RCC 7860 (cell line): ENCODE measurements at places on chromosomes 13 and 19.
A peak's percentile ranks its signal among the peaks of the same experiment; 100 is the strongest.

DNA sequence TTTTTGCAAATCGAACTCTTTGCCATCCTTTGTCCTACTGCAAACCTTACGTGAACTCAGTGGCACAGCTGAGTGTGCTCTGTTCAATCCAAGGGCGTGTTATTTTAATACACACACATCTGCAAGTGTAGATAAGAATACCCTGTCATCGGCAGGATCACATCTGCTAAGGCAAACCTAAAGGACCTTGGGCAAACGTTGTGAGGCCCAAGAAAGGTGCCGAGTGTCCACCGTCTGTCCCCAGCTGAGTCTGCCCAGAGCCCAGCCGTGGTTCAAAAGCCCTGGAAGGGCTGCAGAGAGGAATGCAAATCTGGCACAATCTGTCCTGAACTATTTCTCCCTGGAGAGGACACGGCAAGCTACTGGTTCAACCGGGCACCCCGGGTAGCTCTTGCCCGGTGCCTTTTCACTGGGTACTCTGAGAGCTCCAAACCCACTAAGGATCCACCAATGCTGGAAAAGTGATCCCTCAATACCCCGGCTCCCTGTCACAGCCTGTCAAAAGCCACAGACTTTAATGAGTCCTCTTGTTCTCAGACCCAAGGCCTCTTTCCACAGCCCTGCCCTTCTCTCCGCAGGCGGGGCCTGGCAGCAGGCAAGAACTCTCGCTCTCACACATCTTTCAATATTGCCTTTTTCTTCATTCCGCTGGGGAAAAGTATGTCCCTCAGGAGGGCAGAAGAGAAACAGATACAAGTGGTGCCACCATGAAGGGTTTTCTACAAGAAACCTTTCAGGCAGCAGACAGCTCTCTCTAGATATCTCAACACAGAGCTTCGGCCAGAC lies 17.0 kb downstream of the SLC7A1 start:
- no peak for DNase-seq

GRCh38 chr13:44439452-44440024 lies 65.9 kb downstream of the SERP2 start:
- no peak for DNase-seq

DNA sequence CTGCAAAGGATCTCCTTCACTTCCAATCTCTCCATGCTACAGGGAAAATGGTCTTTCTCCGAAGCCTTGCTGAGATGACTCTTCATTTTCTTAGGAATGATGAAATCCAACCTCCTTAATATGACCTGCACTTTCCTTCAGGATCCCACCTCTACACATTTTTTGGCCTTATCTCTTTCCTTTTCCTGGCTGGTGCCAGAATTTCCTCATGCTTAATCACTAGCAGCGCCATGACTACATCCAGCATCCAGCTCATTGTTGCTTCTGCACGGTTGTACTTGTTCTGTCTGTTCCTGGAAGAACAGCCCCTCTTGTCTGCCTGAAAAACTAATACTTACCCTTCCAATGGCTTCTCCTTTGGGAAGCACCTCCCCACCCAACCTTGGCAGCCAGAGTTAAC lies 68.4 kb downstream of the TEX26 start:
- no peak for DNase-seq

- DNase-seq, result no peak
Observed at GRCh38 chr13:49297338-49297737, 49.6 kb downstream of the CDADC1 start.

DNA sequence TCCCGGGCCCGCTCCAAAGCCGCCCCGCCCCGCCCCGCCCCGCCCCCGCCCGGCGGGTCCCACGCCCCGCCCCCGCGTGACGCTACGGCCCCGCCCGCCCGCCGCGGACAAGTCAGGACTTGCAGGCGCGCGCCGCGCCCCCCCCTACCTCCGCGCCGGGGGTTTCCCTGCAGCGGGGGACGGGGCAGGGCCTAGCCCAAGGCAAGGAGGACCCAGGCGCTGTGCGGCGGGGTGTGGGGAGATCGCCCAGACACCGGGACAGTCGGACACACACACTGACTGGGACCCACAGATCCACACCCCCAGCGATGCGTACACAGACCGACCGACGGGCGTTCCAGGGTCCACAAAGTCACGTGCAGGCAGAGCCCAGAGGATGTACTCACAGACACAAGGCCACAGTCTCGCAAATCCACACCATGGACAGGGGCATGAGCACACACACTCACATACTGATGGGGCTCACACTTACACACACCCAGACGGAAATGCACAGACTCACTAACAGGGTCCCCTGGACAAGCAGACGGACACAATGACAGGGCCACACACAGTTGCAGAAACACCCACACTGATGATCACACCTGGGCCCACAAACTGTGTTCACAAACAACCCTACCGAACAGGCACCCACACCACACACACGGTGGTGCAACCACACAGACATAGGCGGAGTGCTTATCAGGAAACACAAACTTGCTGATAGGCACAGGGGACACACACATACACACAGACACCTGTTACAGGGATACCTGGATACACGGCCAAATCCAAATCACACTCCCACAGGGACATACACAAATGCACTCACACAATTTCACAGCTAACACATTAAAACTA lies 436 bp upstream of the BBC3 start:
- peak; percentile 62 for DNase-seq

- DNase-seq, result no peak
Observed at GRCh38 chr19:58355908-58356765, 2.8 kb upstream of the A1BG start.

- DNase-seq, result no peak
Observed at GRCh38 chr19:57212109-57212508, 18.7 kb upstream of the AURKC start.

GRCh38 chr13:42875475-42876269 lies 94.3 kb downstream of the FAM216B start:
- no peak for DNase-seq

GRCh38 chr19:45123440-45123850 lies 30.5 kb downstream of the PPP1R37 start:
- DNase-seq, result no peak

GRCh38 chr13:60759499-60759898 lies 362.5 kb downstream of the TDRD3 start:
- peak; percentile 83 for DNase-seq

DNA sequence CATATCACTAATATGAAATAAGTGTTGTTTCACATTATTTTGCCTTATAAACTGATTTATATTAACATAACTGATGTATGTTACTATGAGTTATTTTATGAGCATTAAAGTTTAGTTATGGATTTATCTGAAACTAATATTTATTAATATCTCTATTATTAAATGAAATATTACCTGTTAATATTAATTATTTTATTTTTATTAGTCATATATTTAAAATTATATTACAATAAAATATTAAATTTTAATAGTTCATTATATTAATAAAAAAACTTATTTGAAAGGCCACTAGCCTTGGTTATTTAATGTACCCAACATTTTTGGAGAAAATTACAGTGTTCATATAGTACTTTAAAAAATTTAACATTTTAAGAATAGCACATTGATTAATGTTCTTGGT lies 1643.4 kb upstream of the MIR17HG start:
- no peak for DNase-seq

DNA sequence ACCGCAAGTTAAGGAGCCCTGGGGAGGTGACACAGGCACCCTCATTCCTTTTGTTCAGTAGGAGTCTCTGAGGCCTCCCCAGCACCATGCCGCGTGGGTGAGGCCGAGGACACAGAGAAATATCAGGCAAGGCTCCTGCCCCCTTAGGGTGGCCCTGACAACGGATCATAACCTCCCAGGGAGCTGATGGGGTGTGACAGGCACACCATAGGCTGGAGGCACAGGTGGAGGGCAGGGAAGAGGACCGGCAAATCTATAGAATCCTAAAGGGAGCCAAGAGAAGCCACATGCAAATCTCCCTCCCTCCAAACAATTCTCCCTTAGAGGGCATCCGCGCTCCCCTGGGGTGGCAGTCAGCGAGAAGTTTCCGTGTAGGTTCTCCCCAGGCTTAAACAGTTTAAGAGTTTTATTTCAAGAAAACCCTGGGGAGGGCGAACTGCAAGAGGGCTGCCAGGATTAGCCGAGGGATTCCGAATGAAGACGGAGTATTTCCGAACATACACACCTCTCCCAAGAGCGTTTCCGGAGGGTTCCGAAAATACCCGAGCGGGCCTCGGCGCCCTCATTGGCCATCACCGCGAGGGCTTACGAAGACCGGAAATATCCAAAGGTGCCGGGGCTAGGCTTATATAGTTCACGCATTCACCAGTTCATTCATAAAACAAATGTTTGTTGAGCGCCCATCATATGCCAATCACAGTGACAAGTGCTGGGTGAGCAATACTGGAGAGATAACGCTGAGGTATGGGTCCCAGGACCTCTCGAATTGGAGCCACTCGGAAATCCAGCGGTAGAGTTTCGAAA lies 610 bp upstream of the RPL28 start:
- peak; percentile 75 for DNase-seq

GRCh38 chr19:9881720-9882119 lies 46.6 kb downstream of the PIN1 start:
- DNase-seq, result no peak

DNA sequence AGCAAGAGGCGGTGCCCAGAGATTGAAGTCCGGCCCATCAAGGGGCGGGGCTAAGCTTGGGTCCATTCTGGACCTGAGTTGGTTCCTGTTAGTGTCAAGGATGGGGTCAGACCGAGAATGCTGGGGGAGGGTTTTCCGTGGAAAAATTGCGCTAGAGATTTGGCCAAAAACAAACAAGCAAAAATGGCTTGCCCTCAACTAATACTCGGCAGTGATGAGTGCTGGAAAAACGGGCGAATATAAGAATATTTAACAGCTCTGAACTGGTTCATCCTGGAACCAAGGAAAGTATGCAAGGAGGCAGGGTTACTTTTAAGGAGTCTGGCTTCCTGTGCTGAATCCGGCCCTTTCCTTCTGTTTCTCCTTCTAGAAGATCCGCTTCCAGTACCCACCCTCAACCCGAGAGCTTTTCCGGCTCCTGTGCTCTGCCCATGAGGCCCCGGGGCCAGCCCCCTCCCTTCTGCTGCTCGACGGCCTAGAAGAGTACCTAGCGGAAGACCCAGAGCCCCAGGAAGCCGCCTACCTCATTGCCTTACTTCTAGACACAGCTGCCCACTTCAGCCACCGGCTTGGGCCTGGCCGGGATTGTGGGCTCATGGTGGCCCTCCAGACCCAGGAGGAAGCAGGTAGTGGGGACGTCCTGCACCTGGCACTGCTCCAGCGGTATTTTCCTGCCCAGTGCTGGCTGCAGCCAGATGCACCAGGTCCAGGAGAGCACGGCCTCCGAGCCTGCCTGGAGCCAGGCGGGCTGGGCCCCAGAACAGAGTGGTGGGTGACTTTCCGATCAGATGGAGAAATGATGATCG lies 880 bp downstream of the SWSAP1 start:
- DNase-seq, result no peak

DNA sequence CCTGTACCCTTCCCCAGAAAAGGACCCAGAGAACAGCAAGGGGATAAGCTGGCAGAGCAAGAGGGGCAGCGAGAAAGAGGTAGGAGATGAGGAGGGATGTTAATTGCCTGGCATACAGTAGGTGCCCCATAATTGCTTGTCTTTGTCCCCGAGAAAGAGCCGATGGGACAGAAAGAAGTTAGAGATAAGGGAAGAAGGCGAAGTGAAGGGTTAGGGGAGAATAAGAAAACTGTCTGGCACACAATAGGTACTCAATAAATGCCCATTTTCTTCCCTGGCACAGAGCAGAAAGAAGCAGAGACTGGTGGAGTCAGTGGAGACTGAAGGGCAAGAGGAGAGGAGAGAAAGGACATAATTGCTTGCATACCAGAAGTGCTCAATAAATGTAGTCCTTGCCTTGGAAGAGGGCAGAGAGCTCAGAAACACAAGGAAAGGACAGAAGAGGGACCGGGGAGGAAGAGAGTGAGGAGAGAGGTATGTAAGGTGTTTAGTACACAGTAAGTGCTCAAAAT lies 15.9 kb downstream of the JOSD2 start:
- DNase-seq, result no peak

GRCh38 chr13:47337781-47338507 lies 441.1 kb upstream of the HTR2A start:
- DNase-seq, result no peak

GRCh38 chr13:109357751-109358471 lies 428.5 kb downstream of the IRS2 start:
- DNase-seq, result no peak

DNA sequence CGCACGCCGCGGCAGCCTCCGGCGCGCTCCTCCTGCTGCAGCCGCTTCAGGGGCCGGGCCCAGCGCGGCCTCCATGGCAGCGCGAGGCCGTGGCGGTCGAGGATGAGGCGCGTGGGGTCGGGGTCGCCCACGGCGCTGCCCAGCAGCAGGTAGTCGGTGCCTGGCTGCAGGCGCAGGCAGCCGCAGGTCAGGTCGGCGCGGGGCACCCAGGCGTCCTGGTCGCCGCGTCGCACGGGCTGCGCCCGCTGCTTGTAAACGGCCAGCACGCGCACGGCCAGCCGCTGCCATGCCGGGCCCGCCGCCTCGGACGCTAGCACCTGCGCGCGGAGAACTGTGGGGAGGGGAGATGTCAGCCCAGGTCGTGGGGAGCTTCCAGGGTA lies 11.1 kb downstream of the NTN5 start:
- DNase-seq, result no peak

DNA sequence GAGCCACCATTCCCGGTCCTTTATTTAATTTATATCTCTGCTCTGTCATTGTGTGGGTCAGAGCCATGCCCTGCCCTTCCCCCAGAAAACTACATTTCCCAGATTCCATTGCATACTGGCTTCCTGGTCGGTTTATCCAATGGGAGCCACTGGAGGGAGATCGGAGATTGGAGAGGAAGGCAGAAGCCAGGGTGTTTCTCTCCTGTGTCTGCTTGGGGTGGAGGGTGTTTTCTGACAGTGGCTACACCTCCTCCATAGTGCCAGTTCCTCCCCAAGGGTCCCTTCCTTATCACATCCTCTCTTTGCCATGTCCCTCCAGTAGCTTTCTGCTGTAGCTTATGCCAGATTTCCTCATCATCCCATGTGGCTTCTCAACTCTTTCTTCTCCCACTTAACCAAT lies 19.0 kb downstream of the OLFM2 start:
- DNase-seq, result no peak

DNA sequence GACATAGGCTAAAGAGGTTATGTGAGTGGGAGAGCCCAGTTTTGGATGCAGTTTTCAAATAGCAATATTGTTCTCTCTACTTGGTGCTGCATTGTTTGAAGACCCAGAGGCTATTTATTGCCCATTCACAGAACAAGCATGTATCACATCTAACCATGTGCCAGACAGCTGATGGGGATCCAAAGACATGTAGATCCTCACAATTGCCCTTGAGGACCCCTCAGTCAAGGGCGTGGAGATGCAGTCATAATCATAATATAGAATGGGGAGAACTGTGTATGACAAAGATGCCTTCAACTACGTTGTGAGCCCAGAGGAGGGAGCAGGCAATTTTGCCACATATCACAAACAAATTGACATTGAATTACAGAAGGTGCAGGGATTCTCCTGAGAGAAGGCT lies 70.5 kb downstream of the NHLRC3 start:
- DNase-seq, result no peak

GRCh38 chr19:27885359-27885758 lies 1327.6 kb downstream of the UQCRFS1 start:
- no peak for DNase-seq

- DNase-seq, result no peak
Observed at GRCh38 chr13:95865080-95865615, 188.1 kb downstream of the UGGT2 start.
